ENCODE measurements at places on chromosomes 11 and 22.

DNA sequence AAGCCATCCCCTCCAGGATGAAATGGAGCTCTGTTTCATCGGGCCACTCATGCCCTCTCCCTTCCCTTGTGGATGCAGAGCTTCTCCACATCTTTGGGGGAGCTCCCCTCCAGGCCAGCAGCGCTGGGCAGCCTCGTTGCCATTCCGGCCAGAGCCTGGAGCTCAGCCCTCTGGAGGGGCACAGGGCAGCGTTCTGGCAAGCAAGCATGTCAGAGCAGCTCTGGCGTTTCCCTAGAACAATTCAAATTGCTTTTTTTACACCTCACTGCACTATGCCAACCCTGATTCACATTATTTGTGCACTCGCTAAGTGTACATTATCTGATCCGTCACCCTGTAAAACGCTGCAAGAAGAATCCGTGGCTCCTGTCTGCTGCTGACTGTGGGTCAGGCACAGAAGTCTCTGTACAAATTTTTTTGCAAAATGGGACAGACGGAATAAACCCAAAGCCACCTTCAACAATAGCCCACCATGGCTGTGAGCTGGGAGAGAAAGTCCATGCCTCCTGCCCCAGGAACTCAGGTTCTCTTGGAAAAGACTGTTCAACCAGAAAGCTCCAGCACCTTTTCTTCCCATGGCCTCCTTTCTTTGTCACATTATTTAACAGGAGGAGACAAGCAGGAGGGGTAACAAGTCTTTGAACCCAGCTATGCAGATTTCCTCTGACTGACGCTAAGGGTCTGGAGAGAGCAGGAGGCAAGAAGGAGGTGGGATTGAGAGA lies 139.5 kb upstream of the CADM1 start:
- no peak for DNase-seq

GRCh38 chr22:44885806-44886360 lies 123.9 kb downstream of the PHF21B start:
- no peak for DNase-seq

DNA sequence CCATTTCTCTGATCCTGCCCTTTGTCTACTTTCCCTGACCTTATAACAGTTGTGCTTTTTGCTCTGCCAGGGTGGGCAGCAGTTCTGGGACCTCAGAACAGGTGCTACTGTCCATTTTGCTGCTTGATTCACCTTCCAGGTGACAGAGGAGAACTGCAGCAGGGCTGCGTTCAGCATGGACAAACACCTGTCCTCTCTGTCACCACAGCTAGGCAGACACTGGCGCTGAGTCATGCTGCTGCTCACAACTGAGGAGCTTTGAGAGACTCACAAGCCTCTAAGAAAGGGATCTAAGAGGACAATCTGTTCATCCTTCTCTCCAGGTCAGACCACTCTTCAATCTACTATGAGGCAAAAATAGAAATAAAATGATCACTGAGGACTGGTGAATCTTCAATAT lies 1144.5 kb upstream of the CCDC90B start:
- no peak for DNase-seq

DNA sequence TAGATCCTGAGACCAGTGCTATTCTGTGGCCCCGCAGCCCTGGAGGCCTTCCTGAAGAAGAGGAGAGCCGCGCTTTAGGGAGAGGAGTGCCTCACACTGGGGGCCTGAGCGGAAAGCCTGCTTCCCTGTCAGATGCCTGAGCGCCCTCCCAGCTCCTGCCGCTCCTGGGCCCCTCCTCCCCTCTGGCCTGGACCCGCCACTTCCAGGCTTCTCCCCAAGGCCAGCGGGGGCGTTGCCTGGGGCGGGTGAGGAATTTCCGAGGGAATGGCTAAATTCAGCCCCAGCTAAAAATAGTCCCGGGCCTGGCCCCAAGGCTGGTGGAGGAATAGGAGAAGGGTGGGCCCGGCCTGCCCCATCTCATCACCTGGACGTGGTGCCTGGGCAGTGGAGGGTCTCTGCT lies 15.4 kb downstream of the ARHGEF17 start:
- DNase-seq = no peak

- DNase-seq = no peak
These were observed 68.1 kb downstream of the CSTPP1 start for GRCh38 chr11:47004595-47005033.

DNA sequence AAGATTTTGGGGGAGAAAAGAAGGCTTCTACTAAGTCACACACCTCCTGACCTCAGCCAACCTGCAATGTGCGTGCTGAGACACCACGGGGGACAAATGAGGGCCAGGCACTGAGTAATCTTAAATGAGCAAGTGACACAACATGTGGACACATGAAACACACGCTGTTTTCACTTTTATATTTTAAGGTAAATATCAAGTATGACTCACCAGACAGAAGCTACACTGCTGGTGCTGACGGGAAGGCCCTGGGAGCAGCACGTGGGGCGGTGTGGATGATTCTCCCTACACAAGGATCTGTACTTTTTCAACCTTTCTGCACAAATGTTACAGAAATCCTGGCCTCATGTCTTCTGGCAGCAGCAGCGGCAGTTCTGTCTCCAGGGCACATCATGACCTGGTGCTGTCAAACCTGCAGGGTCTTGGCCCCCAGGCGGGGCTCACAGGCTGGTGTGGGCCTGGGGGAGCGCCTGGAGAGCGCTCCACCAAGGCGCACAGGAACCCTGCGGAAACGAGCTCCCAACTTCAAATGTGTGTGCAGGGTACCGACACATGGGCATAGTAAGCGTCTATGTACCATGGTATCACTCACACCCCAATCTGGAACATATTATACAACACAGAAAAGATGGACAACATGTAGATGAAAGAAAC lies 61.7 kb downstream of the DGCR2 start:
- DNase-seq = no peak

GRCh38 chr11:13321431-13321830 lies 43.8 kb downstream of the BMAL1 start:
- DNase-seq = no peak
